CD4-positive, alpha-beta T cell treated with Interleukin-17A for 4 hours (primary cell): ENCODE measurements at places on chromosomes 5 and 9.
A peak's percentile ranks its signal among the peaks of the same experiment; 100 is the strongest.

DNA sequence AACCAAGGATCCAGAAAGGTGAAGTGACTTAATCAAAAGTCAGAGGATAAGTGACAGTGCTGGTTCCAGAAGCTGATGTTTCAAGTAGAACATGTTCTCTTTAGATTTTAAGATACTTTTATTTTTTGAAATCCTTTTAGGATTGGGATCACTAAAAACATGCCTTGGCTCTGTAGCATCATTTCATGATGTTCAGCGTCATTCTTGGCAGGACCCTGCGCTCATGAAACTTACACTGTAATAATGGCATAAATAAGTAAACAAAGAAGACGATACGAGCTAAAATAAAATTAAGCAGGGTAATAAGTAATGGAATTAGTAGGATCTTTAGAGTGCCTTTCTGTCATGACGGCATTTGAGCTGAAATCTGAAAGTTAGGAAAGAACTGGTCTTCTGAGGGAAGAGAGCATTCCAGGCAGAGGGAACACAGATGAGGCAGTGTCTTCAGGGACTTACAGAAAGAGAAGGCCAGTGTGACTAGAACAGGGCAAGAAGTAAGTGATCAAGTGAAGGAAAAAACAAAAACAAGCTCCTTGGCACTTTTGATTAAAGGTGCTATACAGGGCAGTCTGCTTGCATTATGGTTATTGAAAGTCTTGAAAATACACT lies 19.9 kb downstream of the CTNNA1 start:
- no peak for DNase-seq

GRCh38 chr9:37415011-37415719 lies 7.3 kb upstream of the GRHPR start:
- DNase-seq, result peak; percentile 80

- DNase-seq, result no peak
Measured at GRCh38 chr5:31232273-31232888, 38.9 kb downstream of the CDH6 start.

GRCh38 chr5:72036951-72037350 lies 70.3 kb upstream of the MAP1B start:
- no peak for DNase-seq

DNA sequence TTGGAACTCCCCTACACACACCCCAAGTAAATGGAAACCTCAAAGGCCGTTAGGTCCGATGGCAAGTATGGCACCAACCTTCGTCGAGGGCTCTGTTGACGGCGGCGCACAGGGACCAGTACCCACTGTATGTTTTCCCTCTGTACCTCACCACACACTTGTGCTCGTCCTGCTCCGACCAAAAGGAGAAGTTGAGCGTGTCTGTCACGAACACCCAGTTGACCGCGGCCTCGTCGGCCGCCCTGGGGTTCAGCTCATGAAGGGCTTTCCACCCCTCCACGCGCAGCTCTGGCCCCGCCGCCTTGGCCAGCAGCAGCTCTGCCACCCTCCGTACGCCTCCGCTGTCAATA lies 24.0 kb downstream of the HNRNPK start:
- peak; percentile 46 for DNase-seq

GRCh38 chr9:35798658-35799374 lies 7.4 kb downstream of the NPR2 start:
- peak; percentile 16 for DNase-seq

- DNase-seq, result no peak
Measured at GRCh38 chr5:161857358-161857757, 9.4 kb downstream of the GABRA1 start.

GRCh38 chr5:65190328-65191053 lies 291.2 kb downstream of the ADAMTS6 start:
- no peak for DNase-seq

DNA sequence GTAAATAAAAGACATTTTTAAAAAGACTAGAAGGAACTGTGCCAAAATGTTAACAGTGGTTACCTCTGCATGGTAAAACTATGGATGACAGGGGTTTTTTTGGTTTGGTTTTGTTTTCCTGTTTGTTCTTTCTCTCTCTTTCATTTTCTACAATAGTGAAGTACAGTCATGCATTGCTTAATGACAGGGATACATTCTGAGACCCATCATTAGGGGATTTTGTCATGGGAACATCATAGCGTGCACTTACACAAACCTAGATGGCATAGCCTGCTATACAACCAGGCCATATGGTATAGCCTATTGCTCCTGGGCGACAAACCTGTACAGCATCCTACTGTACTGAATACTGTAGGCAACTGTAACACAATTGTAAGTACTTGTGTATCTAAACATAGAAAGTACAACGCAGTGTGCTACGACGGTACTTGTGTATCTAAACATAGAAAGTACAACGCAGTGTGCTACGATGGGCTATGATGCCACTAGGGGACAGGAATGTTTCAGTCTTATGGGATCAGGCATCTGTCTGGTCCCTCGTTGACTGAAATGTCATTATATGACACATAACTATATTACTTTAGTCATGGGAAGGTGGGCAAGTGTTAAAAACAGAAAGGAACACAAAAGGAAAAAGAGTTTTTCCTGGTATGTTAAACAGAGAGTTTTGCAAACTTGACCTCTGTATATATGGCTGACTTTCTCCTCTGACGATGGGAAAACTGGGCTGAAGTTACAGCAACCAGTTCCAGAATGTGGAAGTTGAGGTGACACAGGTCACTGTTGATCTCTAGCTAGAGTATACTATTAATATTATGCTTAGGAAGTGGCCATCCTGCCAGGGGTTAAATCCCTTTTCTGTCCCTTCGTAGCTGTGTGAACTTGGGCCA lies 7.4 kb upstream of the ADAM19 start:
- DNase-seq, result no peak

DNA sequence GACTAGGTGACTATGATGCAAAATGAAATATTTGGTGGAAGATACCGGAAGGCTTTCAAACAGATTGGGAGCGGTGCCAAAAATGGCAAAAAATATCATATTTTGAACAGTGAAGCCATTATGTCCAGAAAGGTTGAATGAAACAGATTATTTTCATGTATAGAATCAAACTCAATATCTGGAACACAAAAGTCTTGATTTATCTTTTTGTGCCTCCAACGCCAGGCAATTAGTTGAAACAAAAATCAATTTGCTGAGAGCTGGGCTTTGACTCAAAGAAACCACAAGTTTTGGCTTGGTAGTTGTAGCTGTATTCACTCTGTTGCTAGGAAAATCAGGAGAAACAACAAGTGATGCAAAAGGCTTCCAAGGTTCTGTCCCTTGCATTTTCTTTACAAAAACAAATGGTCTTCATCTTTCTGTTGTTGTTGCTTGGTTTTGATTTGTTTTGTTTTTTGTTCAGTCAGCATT lies 421.7 kb upstream of the TYRP1 start:
- DNase-seq, result no peak

- DNase-seq, result no peak
Measured at GRCh38 chr5:54589786-54590185, 72.2 kb downstream of the SNX18 start.

GRCh38 chr9:121199921-121200320 lies 1.7 kb downstream of the RAB14 start:
- DNase-seq, result no peak

DNA sequence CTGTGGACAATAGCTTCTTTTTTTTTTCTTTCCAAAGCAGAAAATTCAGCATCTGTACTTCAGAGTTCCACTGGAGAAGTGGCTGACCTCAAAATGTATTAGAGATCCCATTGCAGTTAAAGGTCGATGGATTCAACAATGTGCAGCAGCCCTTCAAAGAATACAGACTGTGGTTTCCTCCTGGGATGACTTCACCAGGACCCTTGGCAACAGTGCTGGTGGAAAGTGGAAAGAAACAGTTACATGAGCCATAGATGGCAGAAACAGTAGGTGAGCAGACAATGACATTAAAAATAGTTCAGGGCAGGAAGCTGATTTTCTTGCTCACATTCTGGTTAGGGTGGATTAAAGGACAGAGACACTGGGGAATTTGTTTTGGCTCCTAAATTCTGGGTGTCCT lies 62.4 kb downstream of the SLC28A3 start:
- no peak for DNase-seq

DNA sequence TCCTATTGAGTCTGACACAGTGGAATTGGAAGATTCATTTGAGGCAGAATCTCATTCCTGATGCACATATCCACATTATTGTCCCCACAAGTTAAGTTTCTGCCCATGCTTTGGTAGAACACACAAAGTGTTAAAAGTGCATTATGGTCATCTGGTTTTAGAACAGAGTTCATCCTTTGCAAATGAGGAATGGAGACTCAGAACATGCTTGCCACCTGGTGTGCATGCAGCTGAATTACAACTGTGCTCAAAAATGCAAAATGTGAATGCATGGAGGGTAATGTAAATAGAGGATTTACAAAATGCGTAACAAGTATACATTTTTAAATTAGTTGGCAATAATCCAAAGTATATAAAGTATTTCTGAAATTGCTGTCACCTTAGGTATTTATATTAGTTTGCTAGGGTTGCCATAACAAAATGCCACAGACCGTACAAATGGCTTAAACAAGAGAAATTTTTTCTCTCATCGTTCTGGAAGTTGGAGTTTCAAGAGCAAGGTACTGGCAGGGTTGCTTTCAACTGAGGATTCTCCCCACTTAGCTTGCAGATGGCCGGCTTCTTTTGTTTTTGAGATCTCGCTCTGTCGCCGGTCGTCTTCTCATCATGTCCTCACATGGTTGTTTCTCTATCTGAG lies 671.1 kb downstream of the TAF11L14 start:
- no peak for DNase-seq

DNA sequence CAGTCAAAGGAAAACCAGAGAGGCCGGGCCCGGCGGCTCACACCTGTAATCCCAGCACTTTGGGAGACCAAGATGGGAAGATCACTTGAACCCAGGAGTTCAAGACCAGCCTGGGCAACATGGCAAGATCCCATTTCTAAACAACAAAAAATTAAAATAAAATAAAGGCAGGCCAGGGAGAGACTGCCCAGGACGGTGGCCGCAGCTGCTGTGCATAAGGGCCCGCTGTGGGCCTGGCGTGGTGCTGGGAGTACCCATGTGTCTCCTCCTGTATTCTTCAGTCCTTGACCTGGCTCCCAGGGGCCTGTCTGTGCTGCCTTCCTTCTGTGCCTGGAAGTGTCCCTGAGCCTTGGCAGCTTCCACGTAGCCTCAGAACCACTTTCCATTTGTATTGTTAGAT lies 56.8 kb upstream of the CNOT6 start:
- DNase-seq, result no peak

DNA sequence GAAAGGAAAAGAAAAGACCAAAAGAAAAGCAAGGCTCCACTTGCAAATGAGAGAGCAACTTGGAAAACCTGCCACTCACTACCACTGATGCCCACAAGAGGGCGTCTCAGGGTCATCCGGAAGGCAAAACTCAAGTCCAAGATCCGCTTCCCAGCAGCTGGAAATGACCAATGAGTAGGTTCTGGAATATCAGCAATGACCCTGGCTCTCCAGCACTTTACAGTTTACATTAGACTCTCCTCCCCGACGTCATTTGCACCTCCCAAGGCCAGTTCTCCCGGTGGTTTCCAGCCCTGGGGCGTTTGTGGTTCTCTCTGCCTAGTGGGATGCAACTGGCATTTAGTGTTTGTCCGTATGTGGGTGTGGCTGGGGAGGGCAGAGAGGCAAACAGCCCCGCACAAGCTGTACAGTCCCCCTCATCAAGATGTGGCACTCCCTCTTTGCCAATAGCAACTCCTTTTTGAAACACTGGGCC lies 193.8 kb upstream of the ZNF618 start:
- DNase-seq, result peak; percentile 46

- DNase-seq, result no peak
Measured at GRCh38 chr5:128216860-128217531, 133.4 kb downstream of the SLC12A2 start.

DNA sequence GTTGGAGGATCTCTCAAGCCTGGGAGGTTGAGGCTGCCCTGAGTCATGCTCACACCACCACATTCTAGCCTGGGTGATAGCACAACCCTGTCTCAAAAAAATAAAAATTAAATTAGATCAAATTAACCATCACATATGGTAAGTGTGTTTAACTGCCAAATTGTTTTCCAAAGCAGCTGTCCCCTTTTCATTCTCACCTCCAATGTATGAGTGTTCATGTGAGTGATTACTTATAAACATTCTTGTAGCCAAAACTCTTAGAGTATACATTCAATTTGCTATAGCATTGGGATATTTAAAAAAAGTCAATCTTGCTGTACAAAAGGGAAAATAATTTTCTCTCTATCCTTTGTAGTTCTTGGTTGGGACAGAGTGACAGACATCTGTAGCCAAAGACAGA lies 53.4 kb upstream of the SNAPC3 start:
- no peak for DNase-seq

DNA sequence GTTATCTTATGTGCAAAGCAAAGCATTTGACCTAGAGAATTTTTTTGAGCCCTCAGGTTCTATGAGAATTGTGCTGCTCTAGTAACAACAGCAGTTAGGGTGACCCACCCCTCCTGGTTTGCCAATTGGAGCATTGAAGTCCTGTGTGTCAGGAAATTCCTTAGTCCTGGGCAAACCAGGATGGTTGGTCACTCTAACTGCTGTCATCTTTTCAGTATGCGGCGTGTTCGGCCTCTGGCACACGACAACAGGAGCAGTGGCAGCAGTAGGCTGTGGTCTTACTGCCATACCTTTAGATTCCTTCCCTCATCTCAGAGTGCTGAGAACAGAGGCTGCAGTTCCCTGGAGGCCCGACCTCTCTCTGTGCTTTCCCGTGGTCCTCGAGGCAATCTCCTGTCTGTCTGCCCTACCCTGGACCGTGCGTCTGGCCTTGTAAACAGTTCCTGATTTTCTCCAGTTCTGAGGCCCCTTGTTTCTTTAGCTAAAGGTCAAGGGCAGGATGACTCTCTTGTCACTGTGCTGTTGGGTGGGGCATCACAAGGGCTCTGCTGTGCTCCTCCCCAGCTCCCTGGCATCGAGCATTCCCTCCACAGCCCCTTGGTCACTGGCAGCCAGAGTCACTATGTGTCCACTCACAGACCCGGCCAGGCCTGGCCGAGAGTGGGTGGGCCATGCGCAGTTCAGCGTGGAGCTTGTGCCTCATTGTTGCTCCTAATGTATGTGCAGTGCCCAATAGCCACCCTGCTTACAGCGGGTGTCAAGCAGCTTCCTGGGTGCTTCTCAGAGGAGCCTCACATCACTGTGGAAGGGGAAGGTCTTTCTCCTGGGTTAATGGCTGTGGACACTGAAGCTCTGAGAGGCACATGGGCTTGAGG lies 18.5 kb upstream of the COL15A1 start:
- no peak for DNase-seq

- DNase-seq, result no peak
Measured at GRCh38 chr5:80216096-80216495, 39.8 kb downstream of the SERINC5 start.

GRCh38 chr9:113963696-113964494 lies 87.8 kb downstream of the ZNF618 start:
- DNase-seq, result no peak

DNA sequence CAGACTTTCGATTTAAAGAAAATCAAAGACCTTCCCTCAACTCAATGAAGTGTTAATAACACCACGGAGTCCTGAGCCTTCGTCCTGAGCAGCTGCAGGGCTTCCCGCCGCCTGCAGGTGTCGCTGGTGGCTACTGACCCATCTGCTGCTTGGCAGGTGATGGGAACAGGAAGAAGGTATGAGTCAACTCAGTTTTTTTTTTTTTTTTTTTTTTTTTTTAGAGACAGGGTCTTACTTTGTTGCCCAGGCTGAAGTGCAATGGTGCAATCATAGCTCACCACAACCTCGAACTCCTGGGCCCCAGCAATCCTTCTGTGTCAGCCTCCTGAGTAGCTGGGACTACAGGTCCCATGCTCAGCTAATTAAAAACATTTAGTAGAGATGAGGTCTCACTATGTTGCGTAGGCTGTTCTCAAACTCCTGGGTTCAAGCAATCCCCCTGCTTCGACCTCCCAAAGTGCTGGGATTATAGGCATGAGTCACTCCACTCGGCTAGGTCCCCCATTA lies 185.7 kb upstream of the IL12B start:
- DNase-seq, result peak; percentile 73

GRCh38 chr5:168951356-168951755 lies 349.6 kb downstream of the SLIT3 start:
- DNase-seq, result no peak

GRCh38 chr5:93584596-93585040 lies 1.6 kb downstream of the NR2F1 start:
- DNase-seq, result no peak
